ENCODE measurements at places on chromosomes 6 and 20.

- no peak for DNase-seq
Observed at GRCh38 chr6:157879034-157879872, 56.2 kb downstream of the SNX9 start.

DNA sequence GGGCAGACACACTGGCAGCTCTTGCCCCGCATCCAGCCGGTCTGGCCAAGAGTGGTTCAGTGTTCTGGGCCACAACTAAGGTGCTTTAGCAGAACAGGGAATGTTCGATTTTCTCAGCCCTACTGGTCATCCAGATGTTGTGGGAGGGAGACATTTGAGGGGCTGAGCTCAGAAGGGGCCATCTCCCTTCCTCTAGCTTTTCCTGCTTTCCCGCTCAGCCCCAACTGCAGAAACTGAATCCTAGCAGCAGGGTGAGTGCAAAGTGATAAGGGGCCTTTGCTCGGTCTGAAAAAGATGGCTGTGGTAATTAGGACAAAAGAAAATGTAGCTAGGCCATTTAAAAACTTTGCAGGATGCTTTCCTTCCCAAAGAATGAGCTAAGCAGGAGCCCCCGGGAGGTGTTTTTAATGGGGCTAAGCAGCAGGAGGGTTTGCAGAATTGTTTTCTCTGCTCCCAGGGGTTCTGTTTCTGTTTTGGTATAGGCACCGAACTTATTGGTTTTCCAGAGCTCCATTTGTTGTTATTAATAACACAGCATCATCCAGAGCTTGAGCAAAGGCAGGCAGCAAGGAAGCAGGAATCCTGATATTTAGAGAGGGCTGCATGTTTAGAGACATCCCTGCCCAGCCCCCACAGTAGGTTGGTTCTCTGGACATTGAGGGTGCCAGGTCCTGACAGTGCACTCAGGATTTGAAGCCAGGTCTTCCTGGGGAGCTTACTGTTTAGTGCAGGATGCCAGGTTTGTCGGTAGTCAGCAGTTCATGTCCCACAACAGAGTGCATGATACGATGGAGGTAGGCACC is 210.9 kb downstream of the SLC24A3 start:
- no peak for DNase-seq

- no peak for DNase-seq
Observed at GRCh38 chr6:15901141-15902115, 227.5 kb upstream of the MYLIP start.

- DNase-seq: no peak
Observed at GRCh38 chr6:99689916-99690685, 83.5 kb downstream of the PRDM13 start.

DNA sequence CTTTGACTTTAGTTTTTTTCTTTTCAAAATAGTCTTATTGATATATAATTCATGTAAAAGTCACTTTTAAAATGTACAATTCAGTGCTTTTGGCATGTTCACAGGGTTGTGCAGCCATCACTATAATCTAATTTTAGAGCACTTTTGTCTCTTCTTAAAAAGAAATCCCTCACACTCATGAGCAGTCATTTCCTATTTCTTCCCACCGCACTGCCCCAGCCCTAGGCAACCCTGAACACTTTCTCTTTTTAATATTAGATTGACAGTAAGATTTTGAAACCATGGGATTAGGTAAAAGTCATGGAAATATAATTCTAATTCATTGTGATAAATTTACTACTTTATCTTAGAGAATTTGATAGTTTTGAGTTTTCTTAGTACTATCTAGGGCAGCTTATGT is 309.4 kb downstream of the UTRN start:
- DNase-seq: no peak

DNA sequence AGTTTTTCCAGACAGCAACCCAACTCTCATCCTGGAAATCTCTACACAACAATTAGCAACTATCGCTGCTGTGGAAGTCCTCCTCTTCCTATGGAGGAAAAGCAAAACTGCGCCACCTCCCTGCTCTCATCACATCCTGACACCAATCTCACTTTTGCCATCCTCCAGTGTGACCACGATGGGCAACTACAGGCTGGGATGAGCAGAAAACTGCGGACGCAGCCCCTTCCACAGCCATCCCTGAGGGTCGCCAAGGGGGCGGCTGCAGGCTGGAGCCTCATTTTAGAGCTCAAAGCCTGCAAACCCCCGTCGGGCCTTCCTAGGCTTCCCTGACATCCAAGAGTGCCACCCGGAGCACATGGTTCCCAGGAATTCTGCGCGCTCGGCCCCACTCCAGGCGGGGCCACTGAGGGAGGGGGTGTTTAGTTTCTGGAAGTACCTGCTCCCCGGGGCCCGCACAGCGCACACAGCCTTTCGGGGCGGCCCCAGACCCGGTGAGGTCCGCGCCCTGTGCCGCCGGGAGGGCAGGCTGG is 1.2 kb downstream of the TCFL5 start:
- no peak for DNase-seq

DNA sequence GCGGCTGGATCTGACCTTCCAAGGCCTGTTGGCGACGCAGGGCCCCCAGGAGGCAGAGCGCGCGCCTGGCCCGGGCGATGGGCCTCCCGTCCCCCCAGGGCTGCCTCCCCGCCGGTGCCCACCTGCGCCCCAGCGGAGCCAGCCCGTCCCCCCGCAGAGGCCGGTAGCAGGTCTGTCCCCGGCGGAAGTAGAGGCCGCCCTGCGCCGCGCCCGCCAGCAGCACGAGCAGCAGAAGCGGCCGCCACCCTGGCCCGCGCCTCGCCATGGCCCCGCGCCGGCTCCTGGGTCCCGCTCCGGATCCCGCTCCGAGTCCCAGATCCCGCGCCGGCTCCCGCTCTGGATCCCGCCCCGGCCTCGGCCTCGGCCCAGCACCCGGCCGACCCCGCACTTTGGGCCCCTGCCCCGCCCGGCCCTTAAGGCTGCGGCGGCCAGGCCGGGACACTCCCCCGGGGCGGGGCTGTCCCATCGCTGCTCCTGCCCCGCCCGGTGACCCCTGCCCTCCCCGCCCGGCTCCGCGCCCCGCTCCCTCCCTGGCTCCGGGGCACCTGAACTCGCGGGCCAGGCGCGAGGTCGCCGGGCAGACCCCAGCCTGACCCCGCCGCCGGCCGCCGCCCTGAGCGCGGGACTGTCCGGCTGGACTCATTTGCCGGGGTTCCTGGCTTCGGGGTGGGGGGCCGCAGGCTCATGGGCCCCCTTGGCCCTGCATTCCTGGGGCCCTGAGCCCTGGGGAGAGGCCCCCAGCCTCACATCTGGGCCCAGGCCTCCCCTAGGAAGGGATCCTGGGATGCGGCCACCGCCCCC is at the start of gene CTSZ:
Gene CTSZ, minus strand, starts transcription at position 391 of the 801 bp plus-strand sequence. Its CDS starts 126 bp downstream, at position 265.
- DNase-seq: no peak

- DNase-seq: no peak
Observed at GRCh38 chr20:57683881-57684807, 25.7 kb downstream of the PMEPA1 start.

GRCh38 chr6:98203170-98203806 is 631.1 kb upstream of the POU3F2 start:
- DNase-seq: no peak

GRCh38 chr6:143675946-143676345 is 1.8 kb upstream of the PHACTR2 start:
- no peak for DNase-seq

- no peak for DNase-seq
Observed at GRCh38 chr20:57394121-57395082, 3.2 kb downstream of the RBM38 start.

DNA sequence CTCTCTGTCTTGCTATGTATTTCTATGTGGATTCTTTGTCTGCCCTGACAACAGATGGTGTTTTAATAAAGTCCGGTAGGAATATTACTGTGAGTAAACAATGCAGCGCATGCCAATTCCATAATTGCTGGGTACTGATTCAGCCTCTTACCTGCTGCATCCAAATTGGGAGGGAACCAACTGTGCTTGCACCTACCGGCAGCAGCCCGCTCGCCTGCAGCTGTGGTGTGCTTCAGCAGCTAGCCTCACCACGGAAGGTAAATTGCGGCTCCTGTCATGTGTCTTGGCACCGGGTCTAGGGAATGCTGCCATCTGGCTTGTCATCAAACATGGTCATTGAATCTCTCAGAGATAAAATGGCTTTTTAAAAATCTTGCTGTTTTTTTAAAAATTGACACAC is 704.8 kb upstream of the SLC35B3 start:
- DNase-seq: no peak

DNA sequence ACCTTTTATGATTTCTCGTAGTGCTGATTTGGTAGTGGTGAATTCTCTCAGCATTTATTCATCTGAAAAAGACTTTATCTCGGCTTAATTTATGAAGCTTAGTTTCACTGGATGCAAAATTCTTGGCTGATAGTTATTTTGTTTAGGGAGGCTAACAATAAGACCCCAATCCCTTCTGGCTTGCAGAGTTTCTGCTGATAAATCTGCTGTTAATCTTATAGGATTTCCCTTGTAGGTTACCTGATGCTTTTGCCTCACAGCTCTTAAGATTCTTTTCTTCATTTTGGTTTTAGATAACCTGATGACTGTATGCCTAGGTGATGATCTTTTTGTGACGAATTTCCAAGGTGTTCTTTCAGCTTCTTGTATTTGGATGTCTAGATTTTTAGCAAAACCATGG is 388.7 kb downstream of the UTRN start:
- no peak for DNase-seq

DNA sequence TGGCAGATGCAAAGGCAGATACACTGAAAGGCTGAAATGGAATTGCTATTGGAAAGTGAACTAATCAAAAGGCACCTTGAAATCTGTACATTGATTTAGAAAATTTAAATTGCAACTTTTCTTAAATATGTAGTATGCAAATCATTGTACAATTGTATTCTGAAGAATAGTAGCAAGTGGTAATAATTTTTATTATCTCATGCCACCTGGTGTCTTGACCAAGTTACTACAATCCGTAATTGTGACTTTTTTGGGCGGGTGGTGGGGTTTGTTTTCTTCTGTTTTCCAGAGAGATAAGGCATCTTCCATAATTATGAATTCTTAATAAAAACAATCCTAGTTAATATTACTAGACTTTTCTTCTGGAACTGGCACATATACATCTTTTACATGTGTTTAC is 12.5 kb upstream of the BCKDHB start:
- DNase-seq: no peak

GRCh38 chr20:31560094-31560745 is 44.9 kb upstream of the ID1 start:
- peak; percentile 35 for DNase-seq

- no peak for DNase-seq
Observed at GRCh38 chr6:29520232-29520631, 32.5 kb upstream of the MAS1L start.

DNA sequence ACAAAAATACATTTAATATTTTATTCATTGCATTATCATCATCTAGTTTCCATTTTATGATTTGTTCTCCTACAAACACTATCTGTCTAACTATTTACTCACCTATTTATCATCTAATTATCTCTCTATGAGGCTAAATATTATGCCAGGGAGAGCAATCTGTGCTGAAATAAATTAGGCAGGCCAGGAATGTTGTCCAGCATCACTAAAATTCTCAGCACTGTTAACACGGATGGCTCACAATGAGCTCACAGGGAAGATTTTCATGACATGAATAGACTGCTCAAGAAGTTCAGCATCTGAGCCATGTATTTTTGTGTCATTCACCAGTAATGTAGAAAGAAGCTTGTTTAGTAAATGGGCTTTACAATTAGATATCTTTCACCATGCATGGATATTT is 1277.2 kb downstream of the GRIK2 start:
- no peak for DNase-seq

DNA sequence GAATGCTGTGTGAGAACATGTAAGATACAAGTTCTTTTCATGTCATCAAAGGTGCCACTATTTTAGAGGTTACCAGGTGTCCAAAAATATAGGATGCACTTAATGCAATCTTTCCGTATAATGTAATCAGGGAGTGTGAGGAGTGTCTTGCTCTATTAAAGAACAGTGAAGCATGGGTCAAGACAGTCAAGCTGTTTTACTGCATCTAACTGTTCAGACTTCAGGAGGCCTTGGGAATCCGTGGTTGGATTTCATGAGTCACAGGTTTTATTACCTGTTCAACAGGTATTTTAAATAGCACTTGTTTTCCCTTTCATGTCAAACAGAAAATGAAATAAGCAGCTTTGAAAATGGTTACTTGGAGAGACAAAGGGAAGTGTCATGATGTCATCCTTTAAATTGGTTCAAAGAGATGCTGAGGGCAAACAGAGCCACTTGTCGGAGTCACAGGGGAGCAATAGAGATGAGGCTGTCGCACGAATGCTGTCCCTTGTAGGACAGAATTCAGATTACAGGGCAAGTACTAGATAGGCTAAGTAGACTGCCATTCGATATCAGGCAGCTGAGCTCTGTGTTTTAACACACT is 621.5 kb downstream of the QKI start:
- DNase-seq: no peak

- no peak for DNase-seq
Observed at GRCh38 chr6:32460528-32460927, 20.8 kb downstream of the HLA-DRA start.

DNA sequence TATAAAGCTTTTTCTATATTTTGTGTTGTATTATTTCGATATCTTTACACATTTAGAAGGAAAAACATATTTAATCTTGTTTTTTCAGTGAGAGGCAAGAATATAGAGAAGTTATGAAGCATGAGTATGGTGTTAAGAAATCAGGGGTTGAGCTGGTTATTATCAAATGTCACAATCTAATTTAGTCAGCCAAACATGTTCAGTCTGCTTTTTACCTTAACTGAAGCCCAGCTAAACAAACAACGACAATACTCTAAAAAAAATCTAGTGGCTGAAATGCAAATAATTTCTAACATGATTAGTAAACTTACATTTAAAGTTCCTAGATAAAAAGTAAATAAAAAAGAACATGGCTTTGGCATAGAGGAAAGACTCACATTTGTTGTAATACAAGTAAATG is 433.8 kb upstream of the NRSN1 start:
- no peak for DNase-seq

DNA sequence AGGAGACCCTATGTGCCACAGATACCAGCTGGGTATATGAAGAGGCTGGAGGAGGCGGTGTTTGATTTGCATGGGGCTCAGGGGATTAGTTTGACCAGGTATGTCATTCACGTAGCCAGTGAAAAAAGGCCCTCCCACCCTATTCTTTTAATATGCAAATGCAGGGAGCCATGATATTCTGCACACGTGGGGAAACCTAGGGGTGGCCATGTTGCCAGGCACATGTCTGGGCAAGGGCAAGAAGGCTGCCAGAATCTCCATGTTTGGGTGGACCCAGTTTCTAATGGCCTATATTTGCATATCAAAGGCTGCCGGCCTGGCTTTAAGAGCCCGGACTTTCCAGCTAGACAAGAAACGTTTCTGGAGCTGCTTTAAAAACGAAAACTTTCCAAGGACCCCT is 60.4 kb downstream of the SOX4 start:
- DNase-seq: no peak

- DNase-seq: no peak
Observed at GRCh38 chr20:59491884-59492283, 112.5 kb upstream of the PHACTR3 start.

DNA sequence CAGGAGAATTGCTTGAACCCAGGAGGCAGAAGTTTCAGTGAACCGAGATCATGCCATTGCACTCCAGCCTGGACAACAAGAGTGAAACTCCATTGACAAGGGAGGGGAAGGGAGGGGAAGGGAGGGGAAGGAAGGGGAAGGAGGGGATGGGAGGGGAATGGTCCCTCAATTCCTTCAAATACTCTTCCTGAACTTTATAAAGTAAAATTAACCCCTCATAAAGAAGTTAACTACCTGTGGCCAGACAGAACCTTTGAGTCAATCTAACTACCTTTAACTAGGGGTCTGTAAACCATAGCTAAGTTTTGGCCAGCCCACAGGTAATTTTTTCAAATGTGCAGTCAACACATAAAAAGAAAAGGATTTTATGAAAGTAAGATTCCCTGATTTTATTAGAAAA is 131.0 kb downstream of the ZMYND8 start:
- DNase-seq: no peak

Measured in stimulated activated CD4-positive, alpha-beta T cell treated with anti-CD3 and anti-CD28 coated beads, Interleukin-1b, Interleukin-23, amount 100 ng/mL, for 1 hour (primary cell).